ENCODE measurements at places on chromosomes 16 and 17.

- DNase-seq: no peak
Observed at GRCh38 chr17:57879437-57880085, 29.7 kb upstream of the MRPS23 start.

DNA sequence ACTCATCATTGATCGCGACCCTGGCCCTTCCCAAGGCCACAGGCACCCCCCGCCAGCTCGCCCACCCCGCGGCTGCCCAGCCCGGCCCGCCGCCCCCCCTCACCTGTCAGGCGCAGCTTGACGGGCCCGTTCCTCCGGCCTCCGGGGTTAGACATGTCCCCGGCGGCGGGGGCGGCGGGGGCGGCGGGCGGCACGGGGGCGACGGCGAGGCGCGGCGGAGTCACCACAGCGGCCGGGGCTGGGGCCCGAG lies 456 bp downstream of the SMURF2 start:
- no peak for DNase-seq

GRCh38 chr17:30200106-30200505 lies 35.4 kb downstream of the SLC6A4 start:
- no peak for DNase-seq

- DNase-seq: no peak
Observed at GRCh38 chr17:80980397-80981061, 11.1 kb upstream of the CHMP6 start.

DNA sequence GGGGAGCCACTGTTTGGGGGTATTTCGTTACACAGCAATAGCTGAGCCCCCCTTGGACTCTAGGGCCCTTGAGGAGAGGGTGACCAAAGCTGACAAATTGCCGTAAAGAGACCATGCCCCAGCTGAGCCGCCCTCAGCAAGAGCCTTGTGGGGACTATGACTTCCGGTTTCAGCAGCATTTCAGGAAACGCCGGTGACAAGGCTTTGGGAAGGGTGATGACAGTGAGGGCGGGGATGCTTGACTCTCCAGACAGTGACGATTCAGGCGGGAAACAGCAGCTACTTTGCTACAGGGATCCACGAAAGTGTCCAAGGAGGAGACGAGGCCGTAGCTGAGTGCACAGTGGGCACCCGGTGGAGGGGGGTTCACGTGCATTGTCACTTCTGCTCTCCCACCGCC lies 360.8 kb downstream of the C16orf95 start:
- no peak for DNase-seq

- no peak for DNase-seq
Observed at GRCh38 chr17:38534498-38534885, 71.3 kb downstream of the SRCIN1 start.

DNA sequence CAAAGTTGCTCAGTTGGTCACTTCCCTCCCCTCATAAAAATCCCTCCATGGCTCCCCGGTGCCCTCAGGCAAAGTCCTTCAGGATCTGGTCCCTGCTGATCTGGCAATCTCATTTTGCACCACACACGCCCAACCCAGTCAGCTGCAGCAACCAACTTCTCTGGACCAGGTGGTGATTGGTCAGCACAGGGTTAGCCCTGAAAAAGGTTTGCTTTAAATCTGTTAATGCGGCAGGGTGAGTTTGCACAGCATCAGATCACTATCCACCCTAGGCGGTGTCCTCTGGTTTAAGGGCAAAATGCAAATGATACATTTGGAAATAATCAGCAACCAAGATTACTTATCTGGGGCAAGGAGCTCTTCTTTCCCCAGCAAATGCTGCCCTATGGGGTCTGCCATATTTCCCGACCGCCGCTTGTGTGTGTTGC lies 42.9 kb upstream of the TNRC6C start:
- no peak for DNase-seq

- no peak for DNase-seq
Observed at GRCh38 chr17:28046034-28046825, 3.8 kb downstream of the NLK start.

DNA sequence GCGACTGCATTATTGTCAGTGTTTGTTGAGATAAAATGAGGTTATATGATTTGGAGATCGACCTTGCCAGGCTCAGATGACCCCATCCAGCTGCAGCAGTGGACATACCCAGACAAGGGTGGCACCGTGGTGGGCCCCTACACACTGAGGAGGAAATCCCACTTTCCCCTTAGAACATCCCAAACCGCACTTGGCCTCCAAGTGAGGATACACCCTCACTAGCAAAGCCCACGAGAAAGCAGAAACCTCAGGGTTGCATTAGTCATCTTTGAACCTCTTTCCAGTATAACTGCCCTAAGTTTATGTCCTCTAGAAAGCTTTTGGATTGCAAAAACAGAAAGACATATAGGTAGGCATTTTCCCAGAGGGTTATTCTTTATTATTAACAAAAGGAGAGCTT lies 101.5 kb downstream of the CLEC16A start:
- no peak for DNase-seq

DNA sequence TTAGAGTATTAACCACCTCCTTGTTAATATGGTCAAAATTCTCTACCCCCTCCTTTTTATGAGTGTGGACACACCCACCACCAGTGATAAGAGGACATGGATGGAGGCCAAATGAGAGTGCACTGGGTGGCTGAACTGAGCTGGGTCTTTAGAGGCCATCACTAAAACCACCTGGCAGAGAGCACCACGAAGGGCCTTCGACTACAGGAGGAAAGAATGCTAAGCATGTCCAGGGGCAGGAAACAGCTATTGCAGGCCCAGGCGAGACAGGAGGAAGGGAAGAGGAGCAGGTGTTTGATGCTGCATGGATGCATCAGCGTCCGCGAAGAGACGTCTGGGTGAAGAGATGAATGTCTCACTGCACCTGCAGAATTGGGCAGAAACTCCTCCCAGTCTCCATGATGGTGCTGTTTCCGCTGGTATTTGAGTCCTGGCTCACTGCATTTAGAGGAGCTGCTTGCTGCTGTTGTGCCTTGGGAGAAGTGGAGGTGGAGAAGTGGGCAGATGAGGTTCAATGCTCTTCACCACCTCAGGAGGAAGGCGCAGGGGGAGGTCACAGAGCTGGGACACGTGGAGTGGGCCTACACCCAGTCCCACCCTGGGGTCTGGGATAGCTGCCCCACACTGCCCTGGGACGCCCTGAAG lies 33.2 kb downstream of the SPHK1 start:
- no peak for DNase-seq

- DNase-seq: no peak
Observed at GRCh38 chr16:48386559-48387312, 1.5 kb upstream of the SIAH1 start.

DNA sequence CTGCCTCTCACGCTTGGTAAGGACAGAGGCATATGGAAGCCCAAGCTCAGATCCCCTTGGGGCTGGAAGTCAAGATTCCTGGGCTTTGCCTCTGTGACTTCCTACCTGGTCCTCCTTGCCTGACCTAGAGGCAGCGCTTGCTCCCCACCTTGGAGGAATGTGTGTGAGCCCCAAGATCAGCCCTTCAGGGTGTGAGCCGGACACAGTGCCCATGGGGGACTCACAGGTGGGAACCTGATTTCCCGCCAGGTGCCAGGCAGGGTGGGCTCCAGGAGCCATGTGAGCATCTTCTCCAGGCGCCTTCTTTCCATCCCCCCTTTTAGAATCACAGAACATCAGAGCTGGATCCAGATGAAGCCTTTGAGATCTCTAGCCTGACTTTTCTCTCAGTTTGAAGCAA lies 10.2 kb downstream of the CD300LG start:
- DNase-seq: no peak

DNA sequence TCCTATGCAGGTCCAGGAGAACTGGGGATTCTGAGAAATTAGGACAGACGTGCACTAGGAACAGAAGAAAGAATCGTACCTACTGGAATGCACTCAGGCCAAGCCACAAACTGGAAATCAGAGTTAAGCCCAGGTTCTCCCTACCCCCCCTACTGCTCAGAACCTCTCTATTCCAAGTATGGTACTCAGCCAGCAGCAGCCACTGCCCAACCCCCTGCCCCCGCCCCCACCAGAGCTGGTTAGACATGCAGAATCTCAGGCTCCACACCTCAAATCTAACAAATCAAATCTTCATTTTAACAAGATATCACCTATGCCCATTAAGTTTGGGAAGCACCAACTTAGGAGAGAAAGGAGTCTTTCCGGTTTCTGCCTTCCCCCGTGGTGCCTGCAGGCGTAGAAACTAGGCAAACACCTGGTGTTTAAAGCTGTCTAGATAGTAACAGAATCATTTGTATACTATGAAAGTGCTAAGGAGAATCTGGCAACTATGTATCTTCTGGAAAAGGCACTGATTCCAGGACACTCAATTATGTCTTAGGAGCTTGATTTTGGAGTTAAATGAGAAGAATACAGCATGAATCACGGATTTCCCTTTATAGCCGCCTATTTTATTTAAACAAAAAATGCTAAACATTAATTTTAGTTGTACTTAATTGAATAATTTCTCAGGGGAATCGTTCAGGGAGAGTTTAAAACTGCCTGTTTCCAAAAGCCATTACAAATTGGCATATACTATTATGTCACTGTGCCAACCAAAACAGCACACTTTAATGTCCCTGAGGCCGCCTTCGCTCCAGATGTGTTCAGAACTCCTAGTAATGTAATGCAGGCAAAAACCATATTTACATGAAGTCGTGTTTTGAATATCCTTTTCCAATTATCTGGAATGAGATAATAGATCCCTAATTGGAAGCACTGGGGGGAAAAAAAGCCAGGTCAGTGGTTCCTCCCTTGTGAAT lies 166.5 kb downstream of the STX8 start:
- no peak for DNase-seq

DNA sequence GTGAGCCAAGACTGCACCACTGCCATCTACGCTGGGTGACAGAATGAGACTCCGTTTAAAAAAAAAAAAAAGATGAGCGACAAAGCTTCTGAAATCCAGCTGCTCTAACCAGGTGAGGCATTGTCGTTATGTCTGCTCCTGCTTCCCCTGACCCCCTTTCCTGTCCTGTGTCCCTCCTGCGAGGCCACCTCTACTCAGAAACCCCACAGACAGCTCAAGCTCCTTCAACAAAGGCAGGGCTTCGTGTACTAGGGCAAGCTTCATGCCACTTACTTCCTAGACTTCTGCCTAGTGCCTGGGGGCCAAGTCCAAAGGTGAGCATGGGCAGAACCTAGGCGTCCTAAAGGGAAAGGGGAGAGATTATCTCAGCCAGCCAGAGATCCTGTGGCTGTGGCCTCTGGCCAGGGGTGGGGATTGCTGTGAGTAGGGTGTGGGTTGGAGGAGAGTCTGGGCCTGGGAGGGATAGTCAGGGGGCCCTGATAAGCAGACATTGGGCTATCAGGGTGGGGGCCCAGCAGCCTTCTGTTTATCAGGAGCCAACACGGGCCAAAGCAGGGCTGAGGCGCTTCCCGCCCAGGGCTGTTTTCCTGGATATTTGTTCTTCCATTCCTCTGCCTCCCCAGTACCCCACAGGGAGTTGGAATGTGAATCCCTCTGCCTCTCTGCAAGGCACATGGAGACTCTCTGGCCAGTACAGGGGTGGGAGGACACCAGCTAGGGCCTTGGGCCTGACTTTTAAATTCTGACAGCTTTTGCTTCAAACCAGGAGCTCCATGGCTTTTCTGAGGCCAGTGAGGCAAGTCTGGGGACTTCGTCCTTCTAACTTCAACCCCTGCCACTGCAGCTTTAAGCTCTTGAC lies 10.4 kb downstream of the ERAL1 start:
- no peak for DNase-seq
